ENCODE measurements at places on chromosomes 2 and 18. TPM values are rescaled to one million over a fixed set of nuclear protein-coding genes. Genes with fewer than 3 reads are reported as not detected.

DNA sequence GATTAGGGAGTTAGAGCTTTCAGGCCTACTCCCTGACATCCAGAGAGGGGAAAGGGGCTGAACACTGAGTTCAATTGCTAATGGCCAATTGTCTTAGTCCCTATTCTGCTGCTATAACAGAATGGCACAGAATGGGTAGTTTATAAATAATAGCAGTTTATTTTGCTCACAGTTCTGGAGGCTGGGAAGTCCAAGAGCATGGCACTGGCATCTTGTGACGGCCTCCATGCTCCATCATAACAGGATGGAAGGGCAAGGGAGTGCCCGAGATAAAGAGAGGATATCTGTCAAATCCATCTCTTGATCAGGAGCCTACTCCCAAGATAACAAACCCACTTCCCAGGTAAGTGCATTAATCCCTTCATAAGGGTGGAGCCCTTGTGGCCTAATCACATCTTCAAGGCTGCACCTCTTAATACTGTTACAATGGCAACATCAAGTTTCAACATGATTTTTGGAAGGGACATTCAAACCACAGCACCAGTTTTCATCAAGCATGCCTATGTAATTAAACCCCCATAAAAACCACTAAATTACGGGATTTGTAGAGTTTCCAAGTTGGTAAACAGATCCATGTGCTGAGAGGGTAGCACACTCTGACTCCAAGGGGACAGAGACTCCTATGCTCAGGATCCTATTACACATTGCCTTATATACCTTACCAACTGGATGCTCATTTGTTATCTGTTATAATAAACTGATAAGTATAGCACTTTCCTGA is 44.6 kb downstream of the BAZ2B start:
- no peak for DNase-seq

GRCh38 chr2:43034242-43034619 is 192.2 kb downstream of the ZFP36L2 start:
- DNase-seq = no peak

The CACNB4 gene
- 0.22 TPM for total RNA-seq

- no peak for DNase-seq
Observed at GRCh38 chr18:49988101-49988500, 174.8 kb upstream of the ACAA2 start.

DNA sequence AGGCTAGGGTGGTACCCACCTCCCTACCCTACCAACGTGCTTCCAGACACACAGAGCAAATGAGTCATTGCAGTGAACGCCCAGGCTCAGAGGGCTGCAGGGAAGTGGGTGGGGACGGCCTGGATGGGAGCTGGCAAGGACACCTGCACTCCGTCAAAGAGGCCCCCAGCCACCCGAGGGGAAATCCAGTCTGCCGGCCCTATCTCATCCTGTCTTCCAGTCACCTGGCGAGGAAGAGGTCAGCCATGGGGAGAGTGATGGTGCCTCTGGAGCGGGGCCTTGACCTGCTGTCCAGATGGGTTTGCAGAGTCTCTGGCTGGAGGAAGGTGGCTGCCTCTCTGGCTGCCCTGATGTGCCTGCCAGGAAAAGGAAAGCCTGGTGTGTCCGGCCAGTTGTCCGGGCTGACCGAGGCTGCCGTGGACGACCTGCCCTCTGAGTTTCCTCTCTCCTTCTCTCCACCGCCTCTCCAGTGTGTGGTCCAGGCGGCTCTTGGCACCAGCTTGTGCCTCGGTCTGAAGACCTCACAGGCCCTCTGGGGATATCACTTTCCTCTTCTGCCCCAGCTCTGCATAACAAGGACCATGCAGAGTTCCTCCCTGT is 209.7 kb upstream of the COPS8 start:
- DNase-seq = no peak

The NETO1 gene
- not detected for total RNA-seq
